ENCODE measurements at places on chromosomes 16 and 17.

- no peak for DNase-seq
Measured at GRCh38 chr16:12793120-12793864, 10.4 kb downstream of the CPPED1 start.

- DNase-seq: no peak
Measured at GRCh38 chr17:15882058-15882720, 62.7 kb upstream of the ADORA2B start.

DNA sequence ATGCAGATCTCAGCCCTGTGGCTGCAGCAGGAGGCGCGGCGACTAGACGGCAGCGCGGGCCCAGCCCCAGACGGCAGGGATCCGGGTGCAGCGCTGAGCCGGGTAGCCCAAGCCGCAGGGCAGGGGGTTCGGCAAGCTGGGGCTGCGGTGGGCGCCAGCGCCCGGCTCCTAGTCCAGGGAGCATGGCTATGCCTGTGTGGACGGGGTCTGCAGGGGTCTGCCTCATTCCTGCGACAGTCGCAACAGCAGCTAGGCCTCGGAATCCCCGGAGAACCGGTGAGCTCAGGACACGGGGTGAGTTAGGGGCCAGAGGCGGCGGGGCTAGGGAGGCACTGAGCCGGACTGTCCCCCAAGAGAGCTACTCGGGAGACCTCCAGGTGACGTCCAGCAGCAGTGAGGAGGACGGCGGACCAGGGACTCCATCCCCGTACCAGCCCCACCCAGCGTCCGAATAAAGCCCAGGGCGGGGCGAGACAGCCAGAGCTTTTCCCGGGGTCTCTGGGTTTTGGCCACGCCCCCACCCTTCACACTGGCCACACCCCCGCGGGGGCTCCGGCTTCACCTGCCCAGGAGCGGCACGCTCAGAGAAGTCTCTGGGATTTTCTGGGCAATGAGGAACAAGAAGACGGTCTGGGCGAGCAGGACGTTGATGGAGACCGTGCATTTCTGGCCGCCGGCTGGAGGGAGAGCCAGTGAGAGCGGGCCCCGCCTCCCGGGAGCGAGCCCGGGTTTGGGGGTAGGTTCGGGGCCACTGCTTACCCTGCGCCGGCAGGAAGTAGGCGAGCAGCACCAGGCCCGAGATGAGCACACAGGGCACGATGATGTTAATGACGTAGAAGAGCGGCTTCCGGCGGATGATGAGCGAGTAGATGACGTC lies 1.1 kb downstream of the C17orf107 start:
- DNase-seq: no peak

DNA sequence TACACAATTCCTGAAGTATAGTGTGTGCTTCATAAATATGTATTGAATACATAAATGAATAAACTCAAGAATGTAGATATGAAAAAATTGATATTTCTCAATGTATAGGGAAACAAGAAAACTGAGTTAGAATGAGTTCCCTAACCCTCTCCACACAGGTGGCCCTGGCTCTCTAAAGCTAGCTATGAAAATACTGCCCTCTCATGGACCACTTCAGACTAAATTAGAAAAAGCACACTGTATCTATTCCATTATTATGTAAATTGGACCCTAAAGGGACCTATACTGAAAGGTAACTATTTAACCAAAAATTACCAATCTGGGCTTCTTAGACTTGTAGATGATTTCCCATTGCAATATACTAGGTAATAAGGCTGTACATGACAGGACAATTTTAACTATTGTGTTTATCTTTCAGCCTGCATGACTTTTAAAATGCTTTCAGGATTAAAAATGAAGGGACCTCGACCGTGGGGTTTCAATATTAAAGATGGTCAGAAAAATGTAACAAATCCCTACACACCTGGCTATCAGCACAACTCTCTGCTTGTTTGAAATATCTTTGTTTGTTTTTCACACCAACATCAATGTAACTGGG lies 672.5 kb upstream of the KIF2B start:
- DNase-seq: no peak

DNA sequence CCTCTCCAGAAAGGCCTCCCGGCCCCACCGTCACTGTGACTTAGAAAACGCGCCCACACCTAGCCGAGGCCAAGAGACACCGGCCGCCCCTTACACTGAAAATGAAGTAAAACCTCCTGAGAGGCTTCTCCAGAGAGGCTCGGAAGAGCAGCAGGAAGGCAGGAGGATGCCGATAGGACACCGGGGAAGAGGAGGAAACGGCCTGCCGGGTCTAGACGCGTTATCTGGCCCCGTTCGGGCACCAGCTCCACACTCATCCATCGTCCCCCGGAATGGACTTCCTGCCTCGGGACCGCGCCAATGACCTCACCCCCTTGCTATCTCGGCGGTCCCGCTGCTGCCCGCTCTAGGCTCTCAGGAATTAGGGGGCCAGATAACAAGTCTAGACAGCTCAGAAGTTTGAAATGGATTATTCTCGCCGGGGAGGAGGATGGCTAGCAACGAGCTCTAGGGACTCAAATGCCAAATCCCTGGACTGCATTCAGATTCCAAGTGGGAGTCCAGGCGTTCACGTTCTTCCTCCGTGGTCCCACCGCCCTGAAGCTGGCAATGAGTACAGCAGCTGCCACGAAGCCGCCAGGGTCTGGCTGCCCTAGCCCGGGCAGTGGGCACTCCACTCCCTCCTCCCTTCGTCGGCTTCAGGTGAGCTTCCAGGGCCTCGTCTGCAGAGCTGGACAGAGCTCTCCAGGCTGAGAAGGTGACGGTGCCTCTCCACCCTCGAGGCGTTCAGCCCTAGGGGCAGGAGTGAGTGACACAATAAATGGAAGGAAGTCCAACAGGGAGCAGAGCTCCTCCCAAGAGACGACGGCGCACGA lies 350.9 kb downstream of the FOXL1 start:
- no peak for DNase-seq

- no peak for DNase-seq
Measured at GRCh38 chr17:43881181-43881580, 26.2 kb downstream of the MPP2 start.
